ENCODE measurements at places on chromosomes 13 and 19. TPM values are rescaled to one million over a fixed set of nuclear protein-coding genes. Genes with fewer than 3 reads are reported as not detected.

ZNF256 gene
- 3.0 TPM for polyA plus RNA-seq

C19orf33 gene
- polyA plus RNA-seq, result not detected

IFNL1 gene
- polyA plus RNA-seq, result not detected

PLPP2 gene
- polyA plus RNA-seq, result not detected

ZNF541 gene
- polyA plus RNA-seq, result not detected

ZNF160 gene
- 6.8 TPM for polyA plus RNA-seq

RRAS gene
- 2.0 TPM for polyA plus RNA-seq

ICAM5 gene
- not detected for polyA plus RNA-seq

NOVA2 gene
- polyA plus RNA-seq, result 2.6 TPM

PABPC3 gene
- 0.21 TPM for polyA plus RNA-seq

PROZ gene
- not detected for polyA plus RNA-seq

CEACAM1 gene
- not detected for polyA plus RNA-seq

IGFL3 gene
- not detected for polyA plus RNA-seq

CD209 gene
- not detected for polyA plus RNA-seq

LRRC8E gene
- not detected for polyA plus RNA-seq

OR7D2 gene
- polyA plus RNA-seq, result not detected

C19orf25 gene
- 1.5 TPM for polyA plus RNA-seq

TRPC4 gene
- 1.4 TPM for polyA plus RNA-seq

FCHO1 gene
- polyA plus RNA-seq, result not detected

ZNF578 gene
- polyA plus RNA-seq, result 3.5 TPM

SMIM44 gene
- polyA plus RNA-seq, result not detected

ELANE gene
- not detected for polyA plus RNA-seq

METTL21C gene
- polyA plus RNA-seq, result 24.3 TPM

All from Purkinje cell (primary cell).